ENCODE measurements at places on chromosomes 6 and 20. TPM values are rescaled to one million over a fixed set of nuclear protein-coding genes. Genes with fewer than 3 reads are reported as not detected.

CYP24A1 gene
- total RNA-seq, result 0.93 TPM

UBD gene
- not detected for total RNA-seq

- H3K4me3 ChIP-seq, result no peak overlapping the region
- H3K4me1 ChIP-seq, result peaks cover 8% of the 10 kb centered on the region
- no peak for DNase-seq
- H3K36me3 ChIP-seq, result no peaks in the 10 kb centered on the region
- no peaks in the 10 kb centered on the region for H3K27me3 ChIP-seq
- no peak overlapping the region for H3K27ac ChIP-seq
Measured at GRCh38 chr6:44731485-44732095, 344.1 kb downstream of the CDC5L start.

PRSS35 gene
- total RNA-seq, result 3.9 TPM

- H3K4me3 ChIP-seq, result no peak overlapping the region
- H3K27me3 ChIP-seq, result no peaks in the 10 kb centered on the region
- no peak for DNase-seq
Measured at GRCh38 chr6:64090352-64090751, 454.8 kb downstream of the PHF3 start.
